ENCODE measurements at places on chromosomes 4 and X. TPM values are rescaled to one million over a fixed set of nuclear protein-coding genes. Genes with fewer than 3 reads are reported as not detected.

DNA sequence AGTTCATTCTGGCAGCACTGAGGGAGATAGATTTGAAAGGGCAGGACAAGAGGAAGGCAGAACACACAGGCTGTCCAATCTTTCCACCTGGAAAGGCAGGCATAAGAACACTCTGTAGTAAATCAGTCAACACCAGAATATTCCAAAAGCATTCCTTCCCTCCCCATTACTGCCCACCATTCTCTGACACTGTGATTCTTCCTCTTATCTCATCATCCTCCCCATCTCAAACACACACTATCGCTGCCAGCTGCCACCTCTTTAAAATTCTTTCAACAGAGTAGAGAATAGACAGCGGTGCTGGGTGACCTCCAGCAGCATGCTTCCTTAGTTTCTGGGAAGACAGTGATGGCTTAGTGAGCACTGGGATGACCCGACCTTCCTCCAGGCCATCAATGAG lies 53.7 kb upstream of the MYOZ2 start:
- no peaks in the 10 kb centered on the region for H3K4me1 ChIP-seq
- no peak overlapping the region for H3K4me3 ChIP-seq
- H3K27ac ChIP-seq, result no peak overlapping the region
- no peak for DNase-seq
- no peaks in the 10 kb centered on the region for H3K36me3 ChIP-seq

GRCh38 chr4:97252615-97253154 lies 890.6 kb downstream of the STPG2 start:
- no peaks in the 10 kb centered on the region for H3K27me3 ChIP-seq
- H3K36me3 ChIP-seq, result no peaks in the 10 kb centered on the region
- no peak overlapping the region for H3K27ac ChIP-seq
- no peak overlapping the region for H3K4me3 ChIP-seq

- H3K27ac ChIP-seq, result peak overlapping the region; percentile 75
- peaks cover 24% of the 10 kb centered on the region for H3K36me3 ChIP-seq
- H3K4me3 ChIP-seq, result peak overlapping the region; percentile 26
- H3K27me3 ChIP-seq, result no peaks in the 10 kb centered on the region
- peak; percentile 73 for DNase-seq
- H3K4me1 ChIP-seq, result peaks cover 18% of the 10 kb centered on the region
Observed at GRCh38 chrX:2484721-2485648, 15.8 kb downstream of the DHRSX start.

The PABPC5 gene
- 4.7 TPM for total RNA-seq

Measured in sigmoid colon (tissue), 7 donors.